MM.1S (cell line): ENCODE measurements at places on chromosomes 4 and X.

- no peak for DNase-seq
Observed at GRCh38 chr4:48752246-48752645, 27.8 kb downstream of the FRYL start.

DNA sequence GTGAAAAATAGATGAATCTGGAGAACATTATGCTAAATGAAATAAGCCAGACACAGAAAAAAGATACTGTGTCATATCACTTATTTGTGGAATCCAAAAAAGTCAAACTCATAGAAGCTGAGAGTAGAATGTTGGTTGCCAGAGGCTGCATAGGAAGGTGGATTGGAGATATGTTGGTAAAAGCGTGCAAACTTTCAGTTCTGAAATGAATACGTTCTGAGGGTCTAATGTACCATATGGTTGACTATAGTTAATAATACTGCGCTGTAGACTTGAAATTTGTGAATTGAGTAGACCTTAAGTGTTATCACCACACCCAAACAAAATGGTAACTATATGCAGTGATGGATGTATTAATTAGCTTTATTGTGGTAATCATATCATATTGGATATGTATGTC lies 45.0 kb upstream of the UPRT start:
- no peak for DNase-seq

DNA sequence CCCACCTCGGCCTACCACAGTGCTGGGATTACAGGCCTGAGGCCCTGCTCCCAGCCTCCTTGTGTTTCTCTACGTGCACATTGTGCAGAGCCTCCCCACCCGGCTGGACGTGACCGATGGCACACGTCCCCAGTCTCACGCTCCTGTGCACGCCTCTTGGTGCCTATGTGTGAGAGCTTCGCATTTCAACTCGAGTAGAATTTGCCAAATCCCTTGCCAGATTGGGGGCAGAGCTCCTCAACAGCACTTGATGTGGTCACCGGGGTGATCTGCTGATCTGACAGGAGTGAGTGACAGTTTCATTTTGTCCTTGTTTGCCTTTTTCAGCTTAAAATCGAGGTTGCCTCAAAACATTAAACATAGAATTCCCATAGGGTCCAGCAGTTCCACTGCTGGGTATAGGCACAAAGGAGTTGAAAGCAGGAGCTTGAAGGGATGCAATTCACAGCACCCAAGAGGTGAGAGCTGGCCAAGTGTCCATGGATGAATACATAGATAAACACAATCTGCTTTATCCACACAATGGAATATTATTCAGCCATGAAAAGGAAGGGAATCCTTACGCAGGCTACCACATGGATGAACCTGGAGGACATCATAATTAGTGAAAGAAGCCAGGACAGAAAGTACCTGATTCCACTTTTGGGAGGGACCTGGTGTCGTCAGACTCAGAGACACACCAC lies 17.6 kb downstream of the TMEM187 start:
- DNase-seq, result no peak

- no peak for DNase-seq
Observed at GRCh38 chr4:10688022-10688421, 3.5 kb upstream of the CLNK start.

DNA sequence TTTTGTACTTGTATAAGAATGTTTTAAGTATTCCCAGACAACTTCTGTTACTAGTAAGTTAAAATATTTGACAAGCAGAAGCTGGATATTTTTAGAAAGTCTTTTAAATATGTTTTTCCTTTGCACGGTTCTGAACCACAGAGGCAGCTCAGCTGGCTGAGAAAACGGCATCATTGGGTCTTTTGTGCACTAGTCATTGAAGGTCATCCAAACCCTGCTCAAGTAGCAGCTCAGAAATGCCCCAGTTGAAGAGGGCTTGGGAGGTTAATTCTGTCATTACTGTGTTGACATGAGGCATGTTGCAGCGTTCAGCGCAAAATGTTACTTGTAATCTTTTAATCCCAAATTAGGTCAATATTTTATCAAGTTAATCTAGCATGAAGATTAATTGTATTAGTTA lies 383.7 kb upstream of the FAM241A start:
- no peak for DNase-seq

GRCh38 chrX:10111364-10112148 lies 45.2 kb upstream of the CLCN4 start:
- DNase-seq, result peak; percentile 88

DNA sequence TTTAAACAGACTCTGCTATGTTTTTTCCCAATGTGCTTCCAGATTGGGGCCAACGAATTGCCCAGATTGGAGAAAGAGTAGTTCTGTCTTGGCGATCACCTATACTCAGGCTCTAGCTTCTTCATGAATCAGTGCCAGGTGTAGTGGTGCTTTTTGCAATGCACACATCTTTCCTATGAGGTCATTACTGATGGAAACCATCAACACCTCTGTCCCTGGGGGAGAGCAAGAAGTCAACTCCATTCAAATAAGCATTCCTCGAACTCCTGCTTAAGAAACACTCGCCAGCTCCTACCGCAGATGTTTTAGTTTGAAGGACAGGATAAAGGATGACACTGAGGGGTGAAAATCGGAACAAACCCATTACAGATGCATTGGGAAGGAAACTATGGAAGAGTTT lies 156.5 kb upstream of the DKK2 start:
- no peak for DNase-seq

DNA sequence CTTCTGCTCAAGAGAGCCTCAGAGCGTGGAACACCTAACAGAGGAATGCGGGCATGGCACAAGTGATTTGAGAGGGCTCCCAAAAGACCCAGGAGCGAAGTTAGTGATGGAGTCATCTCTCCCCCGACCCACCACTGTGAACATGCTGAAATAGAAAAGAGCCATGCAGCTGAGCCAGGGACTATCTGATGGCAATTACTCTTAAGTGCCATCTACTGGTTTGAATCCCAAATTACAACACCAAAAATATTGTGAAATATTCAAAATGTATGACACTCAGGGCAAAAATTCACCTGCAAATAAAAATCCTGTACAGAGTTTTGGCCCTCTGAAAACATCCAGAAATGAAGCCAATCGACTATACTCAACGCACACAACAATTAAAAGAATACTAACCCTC lies 2038.9 kb upstream of the ADGRL3 start:
- DNase-seq, result no peak

DNA sequence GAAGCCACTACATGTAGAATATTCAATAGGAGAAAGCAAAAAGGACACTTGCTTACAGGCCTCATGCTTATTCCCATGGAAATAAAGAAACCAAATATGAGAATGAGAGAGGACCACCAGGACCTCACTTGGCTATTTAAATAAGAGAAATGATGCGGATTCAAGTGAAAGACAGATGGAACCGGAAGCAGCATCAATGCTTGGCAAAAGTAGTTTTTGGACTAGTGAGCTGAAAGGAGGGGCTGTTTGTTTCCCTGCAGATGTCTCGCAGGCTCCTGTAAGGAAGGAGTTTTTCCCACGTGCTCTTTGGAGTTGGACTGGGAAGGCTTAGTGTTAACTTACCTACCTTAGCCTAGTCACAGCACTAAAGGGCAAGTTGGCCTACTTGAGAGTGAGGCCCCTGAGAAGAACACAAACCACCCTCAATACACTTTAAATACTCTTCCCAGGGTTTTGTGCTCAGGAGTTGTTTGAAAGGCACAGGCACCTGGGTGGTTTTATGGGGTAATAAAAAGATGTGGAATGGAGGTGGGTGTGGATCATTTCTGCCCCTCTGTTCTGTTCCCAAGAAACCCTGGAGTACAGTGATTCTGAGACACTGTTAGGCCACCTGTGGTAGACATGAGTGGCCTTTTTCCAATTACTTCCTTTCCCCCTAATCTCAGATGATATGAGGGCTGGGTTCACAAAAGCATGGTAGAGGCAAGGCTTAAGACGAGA lies 113.3 kb upstream of the C1GALT1C1 start:
- DNase-seq, result no peak

- no peak for DNase-seq
Observed at GRCh38 chr4:44985152-44985551, 258.8 kb upstream of the GNPDA2 start.

GRCh38 chr4:7753931-7754465 lies 185.7 kb downstream of the AFAP1 start:
- peak; percentile 37 for DNase-seq

DNA sequence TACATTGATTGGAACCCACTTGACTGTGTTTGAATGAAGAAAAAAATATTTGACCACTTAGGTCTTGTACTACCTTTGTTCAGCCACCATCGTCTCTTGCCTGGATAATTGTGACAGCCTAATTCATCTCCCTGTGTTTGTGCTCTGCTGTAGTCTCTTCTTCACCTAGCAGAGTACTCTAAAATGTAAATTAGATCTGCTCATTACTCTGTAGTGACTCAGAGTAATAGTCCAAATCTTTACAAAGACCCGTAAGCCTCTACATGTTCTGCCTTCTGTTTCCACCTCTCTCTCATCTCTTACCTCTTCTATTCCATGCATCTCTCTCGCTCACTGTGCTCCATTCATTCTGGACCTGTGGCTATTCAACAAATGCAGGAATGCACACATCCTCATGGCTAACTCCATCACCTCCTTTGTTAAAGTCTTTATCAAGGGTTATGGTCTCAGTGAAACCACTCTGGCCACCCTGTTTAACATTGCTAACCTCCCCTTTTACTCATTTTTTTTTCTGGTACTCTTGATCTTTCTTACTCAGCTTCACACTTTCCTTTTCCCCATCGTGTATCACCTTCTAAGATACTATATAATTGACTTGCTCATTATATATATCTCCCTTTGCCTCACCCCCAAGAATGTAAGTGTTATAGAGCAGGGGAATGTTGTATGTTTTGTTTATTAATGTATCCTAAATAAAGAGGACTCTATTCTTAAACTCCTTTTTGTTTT lies 98.4 kb downstream of the STIM2 start:
- no peak for DNase-seq

- no peak for DNase-seq
Observed at GRCh38 chrX:150086371-150086770, 148.1 kb upstream of the EOLA2 start.

DNA sequence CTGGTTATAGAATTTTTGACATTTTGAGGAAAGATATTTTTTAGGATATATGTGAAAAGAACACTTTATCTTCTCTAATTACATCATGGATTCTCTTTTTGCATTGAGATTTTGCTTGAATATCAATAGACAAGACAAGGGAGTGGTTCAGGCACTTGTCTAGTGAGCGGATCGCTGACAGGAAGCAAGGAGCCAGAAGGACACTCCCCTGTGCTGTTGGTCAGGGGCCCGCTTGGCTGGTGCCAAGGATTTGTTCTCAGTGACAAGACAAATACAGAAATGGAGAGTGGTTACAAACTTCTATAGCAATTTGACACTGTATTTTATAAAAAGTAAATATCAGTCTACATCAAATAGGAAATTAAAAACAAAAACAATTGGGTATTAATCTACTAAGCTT lies 60.0 kb downstream of the SLC9B1 start:
- no peak for DNase-seq

DNA sequence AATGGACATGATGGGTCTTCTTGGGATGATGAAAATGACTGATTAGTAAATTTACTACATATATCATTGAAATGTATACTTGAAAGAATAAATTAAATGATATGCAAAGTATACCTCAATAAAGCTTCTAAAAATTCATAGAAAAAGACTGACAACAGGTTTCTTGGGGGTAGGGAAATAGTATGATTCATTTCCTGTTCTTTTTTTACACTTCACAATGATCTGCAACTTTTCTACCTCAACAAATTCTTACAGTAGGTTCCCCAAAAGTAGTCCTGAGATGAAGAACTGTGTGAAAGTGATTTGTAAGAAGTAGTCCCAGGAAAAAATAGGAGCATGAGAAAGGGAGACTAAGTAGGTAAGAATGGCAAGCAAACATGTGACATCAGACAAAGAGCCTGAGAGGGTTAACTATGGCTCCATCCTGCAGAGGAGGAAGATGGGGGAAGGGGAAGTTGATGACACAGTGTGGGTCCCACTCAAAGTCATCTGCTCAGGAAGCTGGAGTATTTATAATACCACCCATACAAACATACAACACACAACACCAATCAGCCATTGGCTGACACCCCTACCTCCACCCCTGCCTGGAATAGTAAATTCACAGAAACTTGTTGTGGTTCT lies 73.9 kb downstream of the ARHGAP6 start:
- peak; percentile 19 for DNase-seq

DNA sequence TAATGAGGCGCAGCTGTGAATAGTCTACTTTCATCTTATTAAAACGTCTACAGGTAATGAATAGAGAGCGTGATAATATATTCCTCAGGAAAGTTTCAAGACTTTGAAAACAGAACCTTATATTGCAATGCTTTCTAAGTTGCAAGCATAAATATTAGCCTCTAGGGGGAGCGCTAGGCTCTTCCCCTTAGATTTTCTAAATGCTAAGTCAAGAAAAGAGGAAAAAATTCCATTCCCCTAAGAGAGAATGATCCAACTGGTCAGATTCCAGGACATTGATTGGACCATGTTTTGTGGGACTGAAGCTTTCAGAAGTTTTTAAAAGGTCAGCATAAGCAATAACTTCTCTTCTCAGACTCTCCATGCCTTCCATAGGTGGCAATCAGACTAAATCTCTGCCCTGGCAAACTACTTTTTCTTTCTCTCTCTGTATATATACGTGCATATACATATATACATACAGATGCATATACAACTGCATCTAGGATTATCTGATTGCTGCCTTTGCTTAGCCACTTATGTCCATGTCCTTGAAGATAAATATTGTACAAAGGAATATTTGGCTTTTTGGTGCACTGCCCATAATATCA lies 492.9 kb downstream of the INPP4B start:
- DNase-seq, result peak; percentile 41

DNA sequence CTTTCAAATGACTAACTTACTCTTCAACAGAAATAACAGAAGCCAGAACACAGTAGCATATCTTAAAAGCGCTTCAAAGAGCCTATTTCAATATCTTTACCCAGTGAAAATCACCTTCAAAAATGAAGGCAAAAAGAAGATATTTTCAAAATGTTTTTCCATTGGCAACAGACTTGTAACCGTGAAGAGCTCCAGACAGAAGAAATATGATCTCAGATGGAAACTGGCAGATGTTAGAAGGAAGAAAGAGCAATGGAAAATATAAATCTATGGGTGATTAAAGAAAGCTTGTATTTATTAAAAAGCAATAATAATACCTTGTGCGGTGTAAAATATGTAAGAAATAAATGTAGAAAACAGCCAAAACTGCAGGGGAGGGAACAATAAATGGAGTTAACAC lies 35.7 kb downstream of the PRKG2 start:
- DNase-seq, result no peak

DNA sequence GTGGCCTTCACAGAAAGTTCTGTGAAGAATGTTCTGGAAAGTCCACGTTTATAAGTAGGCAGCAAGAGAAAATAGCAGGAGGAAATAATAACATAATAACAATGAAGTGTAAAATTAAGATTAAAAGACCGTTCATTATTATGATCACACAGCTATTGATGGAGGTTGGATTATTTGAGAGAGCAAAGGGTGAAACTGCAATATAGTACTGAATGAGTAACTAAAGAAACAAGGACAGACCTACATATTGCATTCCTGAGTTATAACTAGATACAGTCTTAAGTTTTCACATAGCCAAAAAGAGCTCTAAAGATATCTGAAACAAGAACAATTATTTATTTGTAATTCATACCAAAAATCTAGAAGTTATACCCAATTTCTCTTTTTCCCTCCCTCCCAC lies 122.9 kb upstream of the TMEM164 start:
- no peak for DNase-seq

GRCh38 chr4:35760807-35761206 lies 483.5 kb downstream of the ARAP2 start:
- no peak for DNase-seq

GRCh38 chr4:73676861-73677323 lies 56.7 kb upstream of the RASSF6 start:
- DNase-seq, result no peak
